ENCODE measurements at places on chromosomes 2 and 18.

- DNase-seq: no peak
Observed at GRCh38 chr2:201366146-201366545, 9.0 kb upstream of the FLACC1 start.

GRCh38 chr18:45755934-45756333 is 32.0 kb downstream of the SLC14A1 start:
- no peak for DNase-seq

- no peak for DNase-seq
Observed at GRCh38 chr2:30509716-30510115, 62.7 kb downstream of the LCLAT1 start.

DNA sequence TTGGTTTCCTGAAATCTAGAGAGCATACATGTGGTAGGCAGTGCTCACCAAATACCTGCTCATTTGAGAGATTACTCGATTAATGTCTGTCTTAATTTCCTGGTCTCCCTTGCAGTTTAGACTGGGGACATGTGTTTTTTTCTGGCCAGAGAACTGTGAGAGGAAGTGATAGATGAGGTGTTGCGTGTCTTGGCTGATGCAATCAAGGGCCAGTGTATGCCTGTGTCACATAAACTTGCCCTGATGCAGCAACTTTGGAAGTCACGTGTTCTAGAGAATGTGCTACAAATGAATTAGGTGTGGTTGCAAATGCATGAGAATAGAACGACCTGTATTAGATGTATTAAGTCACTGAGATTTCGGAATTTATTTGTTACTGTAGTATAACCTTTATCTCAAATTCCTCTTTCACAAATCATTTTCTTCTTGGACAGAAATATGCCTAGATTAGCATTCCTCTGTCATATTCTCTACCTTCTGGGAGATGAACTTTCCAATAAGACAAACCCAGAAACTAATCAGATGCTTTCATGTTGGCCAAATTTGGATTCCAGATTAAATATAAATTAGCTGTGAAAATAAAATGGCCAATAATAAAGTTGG is 9.9 kb upstream of the IL1A start:
- peak; percentile 28 for DNase-seq

DNA sequence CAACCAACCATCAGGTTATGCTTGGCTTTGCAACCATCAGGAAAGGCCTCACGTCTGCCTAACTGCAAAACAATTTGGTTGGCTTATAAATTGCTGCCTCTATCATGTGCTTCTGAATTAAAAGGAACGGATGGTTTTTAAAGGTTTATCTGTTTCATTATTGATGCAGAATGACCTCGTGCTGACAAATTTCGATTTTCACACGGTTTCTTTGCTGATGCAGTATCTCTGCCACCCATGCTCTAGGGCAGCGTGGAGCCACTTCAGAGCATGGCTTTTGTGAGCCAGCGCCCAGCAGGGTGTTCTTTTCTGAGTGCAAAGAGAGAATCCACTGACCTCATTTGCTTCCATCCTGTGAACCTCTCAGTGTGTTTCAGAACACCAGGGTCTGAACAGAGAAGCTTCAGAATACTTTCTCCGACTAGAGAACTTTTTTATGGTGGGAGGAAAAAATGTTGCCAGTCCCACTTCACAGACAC is 143.1 kb upstream of the L3MBTL4 start:
- DNase-seq: no peak

GRCh38 chr2:220373878-220374277 is 746.4 kb downstream of the SLC4A3 start:
- no peak for DNase-seq

DNA sequence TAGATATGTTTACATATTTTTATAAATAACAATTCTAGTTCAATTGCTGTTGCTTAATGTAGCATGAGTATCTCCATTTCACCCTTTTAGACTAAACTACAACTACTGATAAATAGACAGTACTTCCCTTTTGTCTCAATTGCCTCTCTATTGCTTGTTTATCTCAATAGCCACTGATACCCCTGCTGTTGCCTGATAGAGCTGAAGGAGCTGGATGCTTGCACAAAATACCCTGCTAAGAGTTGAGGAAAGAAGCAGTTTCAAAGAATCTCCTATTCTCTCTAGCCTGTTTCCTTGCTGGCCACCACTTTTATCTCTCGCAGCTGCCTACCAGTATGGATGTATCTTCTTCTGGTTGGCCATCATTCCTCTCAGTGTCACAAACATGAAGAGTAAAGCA is 16.9 kb upstream of the ZNF804A start:
- no peak for DNase-seq

DNA sequence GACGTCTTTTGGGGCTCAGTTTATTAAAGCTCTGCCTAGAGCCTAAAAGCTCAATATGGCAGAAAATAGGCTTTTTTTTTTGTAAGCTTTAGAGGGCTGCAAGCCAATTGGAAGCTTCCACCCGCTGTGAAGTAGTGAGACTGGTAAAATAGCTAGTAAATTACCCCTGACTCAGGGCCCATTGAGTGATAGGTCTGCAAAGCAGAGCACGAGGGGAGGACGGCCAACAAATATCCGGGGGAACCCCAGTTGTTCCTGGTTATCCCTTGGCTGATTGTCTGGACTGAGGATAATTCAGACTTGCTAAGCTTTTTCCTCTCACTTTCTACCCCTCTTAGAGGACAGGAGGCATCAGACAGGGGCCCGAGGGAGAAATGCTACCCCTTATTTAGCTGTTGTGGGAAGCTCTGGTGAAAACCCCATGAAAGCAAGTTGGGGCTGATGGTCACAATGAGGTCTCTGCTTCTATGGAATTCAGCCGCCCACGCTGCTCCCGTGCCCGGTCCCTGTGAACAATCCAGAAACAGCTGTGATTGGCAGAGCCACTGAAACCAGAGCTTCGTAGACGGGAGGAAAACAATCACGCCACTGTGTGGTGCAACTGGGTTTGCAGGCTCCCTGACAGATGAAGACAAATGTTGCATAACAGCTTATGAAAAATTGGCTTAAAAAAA is 141.9 kb upstream of the LGALSL start:
- DNase-seq: no peak

DNA sequence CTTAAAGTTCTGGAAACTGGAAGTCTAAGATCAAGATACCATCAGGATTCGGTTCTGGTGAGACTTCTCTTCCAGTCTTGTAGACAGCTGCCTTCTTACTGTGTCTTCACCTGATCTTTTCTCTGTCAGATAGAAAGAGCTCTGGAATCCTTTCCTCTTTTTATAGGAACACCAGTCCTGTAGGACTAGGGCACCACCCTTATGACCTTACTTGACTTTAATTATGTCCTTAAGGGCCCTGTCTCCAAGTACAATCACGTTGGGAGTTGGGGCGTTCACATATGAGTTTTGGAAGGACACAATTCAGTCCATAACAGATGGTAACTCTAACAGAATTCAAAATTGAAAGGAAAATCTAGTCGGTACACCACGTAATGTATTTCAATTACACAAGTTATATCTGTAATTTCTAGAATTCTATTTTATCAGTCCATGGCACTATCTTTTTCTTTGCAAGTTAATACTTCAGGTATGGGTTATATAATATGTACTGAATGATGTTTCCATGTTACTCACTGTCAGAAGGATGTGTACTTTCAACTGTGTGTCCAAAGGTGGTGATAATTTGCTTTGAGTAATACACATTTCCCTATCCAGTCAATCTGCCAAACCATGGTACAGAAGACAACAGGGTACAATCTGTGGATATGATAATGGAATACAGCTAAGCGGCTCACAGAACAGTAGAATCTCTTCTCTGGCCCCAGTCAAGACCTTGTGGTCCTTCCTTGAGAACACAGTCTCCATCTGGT is 1.2 kb upstream of the SCYGR5 start:
- no peak for DNase-seq

GRCh38 chr2:48943436-48943835 is 187.9 kb upstream of the LHCGR start:
- DNase-seq: no peak

DNA sequence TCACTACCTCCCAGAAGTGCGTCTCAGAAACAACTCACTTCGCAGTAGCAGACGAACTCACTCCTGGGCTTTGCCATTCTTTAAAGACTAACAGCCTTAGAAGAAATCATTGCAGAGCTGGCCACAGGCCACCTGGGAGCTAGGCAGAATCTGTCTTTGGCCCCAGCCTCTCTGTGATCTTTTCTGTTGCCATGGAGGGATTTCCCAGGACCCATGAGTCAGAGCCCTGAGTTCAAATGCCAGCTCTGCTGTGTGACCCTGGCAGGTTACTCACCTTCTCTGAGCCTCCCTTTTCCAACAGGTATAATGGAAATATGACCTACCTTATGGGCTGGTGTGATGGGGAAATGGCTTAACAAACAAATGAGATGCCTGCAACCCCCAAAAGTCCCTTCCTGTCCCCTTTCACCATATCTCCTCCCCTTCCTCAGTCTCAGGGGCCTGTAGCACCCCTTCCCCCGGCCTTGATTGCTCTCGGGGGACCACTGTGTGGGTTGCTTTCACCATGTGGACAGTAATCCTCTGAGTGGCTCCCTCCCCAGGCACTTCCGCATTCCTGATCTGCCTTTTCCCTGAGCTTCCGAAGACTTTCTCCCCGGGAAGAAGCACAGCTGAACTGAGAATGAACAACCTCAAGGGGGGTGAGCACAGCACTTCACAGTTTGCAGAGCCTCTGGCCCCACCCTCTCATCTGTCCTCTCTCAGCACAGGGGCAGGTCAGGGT is 34.0 kb upstream of the SLC66A3 start:
- no peak for DNase-seq

DNA sequence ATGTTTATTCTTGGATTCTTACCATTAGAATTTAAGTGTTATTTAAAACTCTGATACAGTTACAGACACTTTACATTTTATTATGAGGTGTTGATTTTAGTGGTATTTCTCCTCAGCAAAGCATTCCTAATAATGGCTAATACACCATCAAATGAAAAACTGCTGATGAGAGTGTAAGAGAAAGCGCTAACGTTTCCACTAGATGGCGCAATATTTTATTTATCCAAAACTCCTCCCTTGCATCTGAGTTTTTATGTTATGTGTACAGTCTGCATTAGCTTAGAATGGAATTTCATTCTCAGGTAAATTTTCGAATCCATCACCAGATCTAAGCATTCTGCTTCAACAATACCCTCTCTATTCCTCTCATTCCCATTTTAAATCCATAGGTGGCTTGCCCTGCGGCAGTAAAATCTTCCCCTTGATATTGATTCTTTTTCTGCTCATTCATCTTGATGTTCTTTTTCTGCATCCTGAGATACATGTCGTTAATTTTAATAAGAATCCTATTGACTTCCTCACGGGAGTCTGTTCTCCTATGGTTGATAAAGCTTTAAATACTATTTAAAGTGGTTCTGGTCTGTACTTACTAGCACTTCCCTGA is 53.9 kb downstream of the PRKRA start:
- DNase-seq: peak; percentile 59

DNA sequence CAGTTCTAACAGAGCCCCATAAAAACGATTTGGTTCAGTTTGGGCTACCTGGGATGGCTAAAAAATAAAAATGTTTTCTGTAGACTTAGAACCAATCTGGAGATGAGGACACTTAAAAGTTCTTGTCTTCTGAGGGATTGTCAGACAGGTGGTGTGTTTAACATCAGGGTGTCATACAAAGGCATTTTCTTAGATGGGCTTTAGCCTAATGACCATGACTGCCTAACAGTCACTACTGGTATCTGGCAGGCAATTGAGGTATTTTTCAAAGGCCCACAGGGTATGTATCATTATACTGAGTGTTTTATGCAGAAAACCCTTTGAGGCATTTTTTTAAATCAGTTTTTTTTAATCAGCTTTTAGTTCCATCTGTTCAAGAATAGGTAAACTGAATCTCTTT is 341.4 kb downstream of the PARD3B start:
- DNase-seq: no peak

GRCh38 chr2:239150125-239151011 is 250.5 kb downstream of the HDAC4 start:
- DNase-seq: peak; percentile 58

DNA sequence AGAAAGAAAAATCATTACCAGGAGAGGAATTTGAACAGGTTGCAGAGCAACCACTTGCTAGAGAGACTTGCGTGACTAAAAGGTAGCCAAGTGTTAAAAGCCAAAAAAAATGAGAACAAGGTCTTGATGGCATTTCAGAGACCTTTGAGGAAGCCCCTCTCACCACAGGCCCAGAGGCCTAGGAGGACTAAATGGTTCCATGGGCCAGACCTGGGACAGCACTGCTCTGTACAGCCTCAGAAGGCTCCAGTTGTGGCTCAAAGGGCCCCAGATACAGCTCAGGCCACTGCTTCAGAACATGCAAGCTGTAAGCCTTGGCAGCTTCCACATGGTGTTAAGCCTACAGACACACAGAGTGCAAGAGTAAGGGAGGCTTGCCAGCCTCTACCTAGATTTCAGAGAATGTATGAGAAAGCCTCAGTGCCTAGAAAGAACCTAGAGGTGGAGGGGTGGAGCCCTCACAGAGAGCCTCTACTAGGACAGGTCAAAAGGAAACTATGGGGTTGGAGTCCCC is 15.3 kb downstream of the CNDP1 start:
- DNase-seq: no peak

DNA sequence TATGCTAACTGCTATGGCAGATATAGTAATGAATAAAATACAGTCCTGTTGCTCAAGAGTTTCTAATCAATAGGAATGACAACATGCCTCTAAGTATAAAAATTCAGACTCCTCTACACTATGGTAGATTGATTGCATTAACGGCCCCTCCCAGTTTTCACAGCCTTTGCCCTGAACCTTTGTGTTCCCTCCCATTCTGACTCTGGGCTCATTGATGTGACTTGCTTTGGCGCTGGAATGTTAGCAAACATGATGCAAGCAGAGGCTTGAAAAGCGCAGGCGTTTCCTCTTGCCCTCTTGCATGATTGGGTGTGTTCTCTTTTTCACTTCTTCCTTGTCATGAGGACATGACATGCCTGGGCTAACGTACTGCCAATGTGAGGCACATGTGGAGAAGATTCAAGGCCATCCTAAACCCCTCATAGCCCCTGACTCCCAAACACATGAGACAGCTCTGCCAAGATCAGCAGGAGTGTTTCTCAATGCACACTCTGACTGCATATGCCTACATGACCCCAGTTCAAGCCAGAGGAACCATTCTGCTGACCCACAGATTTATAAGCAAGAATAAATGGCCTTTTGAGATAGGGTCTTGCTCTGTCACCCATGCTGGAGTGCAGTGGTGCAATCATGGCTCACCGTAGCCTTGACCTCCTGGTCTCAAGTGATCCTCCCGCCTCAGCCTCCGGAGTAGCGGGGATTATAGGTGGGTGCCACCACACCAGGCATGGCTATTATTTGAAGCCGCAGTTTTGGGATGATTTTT is 49.7 kb upstream of the CD28 start:
- no peak for DNase-seq

- DNase-seq: no peak
Observed at GRCh38 chr18:11724781-11725180, 35.7 kb downstream of the GNAL start.

DNA sequence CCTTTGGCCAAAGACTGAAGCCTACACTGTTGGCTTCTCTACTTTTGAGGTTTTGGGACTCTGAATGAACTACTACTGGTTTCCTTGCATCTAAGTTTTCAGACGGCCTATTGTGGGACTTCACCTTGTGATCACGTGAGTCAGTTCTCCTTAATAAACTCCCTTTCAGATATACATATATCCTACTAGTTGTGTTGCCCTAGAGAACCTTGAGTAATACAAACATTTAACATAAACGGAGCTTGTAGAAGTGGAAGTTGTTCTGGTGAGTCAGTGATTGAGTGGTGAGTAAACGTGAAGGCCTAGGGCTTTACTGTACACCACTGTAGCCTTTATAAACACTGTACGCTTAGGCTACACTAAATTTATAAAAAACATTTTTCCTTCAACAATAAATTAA is 107.2 kb upstream of the CDH2 start:
- DNase-seq: no peak

Data from CD4-positive, alpha-beta T cell treated with Interleukin-4 for 4 hours (primary cell).